ENCODE measurements at places on chromosomes 12 and 14. TPM values are rescaled to one million over a fixed set of nuclear protein-coding genes. Genes with fewer than 3 reads are reported as not detected.
A peak's percentile ranks its signal among the peaks of the same experiment; 100 is the strongest.

The RNFT2 gene
- 5.9 TPM for total RNA-seq

The TAS2R8 gene
- not detected for total RNA-seq

The PZP gene
- total RNA-seq = not detected

The ESR2 gene
- not detected for total RNA-seq

GRCh38 chr14:56482310-56482911, 97.2 kb upstream of the TMEM260 start:
- H3K27ac ChIP-seq = no peak overlapping the region
- no peak overlapping the region for H3K4me3 ChIP-seq
- peaks cover 4% of the 10 kb centered on the region for H3K27me3 ChIP-seq
- no peaks in the 10 kb centered on the region for H3K36me3 ChIP-seq
- no peak for DNase-seq

GRCh38 chr12:76375939-76376338, 27.7 kb upstream of the BBS10 start:
- H3K27me3 ChIP-seq = no peaks in the 10 kb centered on the region
- H3K4me3 ChIP-seq = no peak overlapping the region
- DNase-seq = no peak
- H3K27ac ChIP-seq = no peak overlapping the region

DNA sequence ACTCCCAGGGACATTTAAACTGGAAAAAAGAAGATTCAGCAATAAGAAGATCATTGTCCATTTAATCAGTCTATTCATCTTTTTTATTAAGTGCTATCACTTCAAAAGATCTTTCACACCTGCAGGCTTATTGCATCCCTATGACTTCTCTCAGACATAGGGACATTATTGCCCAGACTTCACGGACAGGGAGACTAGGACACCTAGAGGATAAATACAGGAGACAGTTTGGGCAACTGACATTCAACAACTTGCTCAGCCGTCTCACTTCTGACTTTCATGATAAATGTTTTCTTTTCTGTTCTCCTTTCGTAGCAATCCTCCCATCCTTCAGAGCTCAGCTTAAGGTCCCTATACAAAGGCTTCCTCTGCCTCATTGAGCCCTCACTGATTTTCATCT, 84.3 kb downstream of the TMEM30B start:
- H3K27ac ChIP-seq = no peak overlapping the region
- H3K27me3 ChIP-seq = peaks cover 10% of the 10 kb centered on the region
- H3K36me3 ChIP-seq = no peaks in the 10 kb centered on the region
- no peak overlapping the region for H3K4me3 ChIP-seq

DNA sequence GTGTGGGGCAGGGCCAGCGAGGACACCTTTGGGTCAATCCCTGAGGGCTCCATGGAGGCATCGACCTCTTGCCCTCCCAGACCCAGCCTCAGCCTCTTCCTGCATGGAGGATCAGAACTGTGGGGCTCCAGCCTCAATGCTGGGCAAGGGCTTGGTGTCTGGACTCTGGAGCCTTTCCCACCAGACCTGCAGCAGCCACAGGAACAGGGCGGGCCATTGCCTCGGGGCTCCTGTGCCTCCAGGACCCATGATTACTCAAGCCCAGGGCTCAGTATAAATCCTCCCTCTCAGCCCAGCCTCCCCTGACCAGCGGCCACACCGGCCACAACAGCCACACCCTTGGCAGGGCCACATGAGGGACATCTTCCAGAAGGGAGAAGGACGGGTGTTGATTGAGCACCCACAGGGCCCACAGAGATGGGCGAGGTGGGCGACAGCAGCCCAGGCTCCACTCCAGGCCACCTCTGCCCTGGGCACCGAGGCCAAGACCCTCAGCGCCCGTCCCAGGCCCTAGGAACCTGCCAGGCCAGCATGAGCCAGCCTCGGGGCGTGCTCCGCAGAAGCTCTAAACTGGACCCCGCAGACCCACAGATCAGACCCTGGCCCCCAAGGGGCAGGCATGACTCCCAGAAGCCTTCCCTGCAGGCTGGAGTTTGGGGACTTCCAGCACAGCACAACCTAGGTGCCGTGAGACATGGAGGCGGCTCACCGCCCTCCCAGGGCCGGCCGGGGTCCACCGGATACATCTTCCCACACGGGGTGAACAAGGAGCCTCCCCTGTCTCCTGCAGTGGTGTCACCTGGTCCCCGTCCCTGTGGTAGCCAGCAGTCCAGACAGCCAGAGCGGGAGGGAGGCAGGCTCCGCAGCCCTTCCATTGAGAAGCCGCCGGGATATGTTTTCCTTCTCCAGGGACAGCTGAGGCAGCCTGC, 25.1 kb downstream of the NCOR2 start:
- H3K27me3 ChIP-seq = no peaks in the 10 kb centered on the region
- H3K36me3 ChIP-seq = no peaks in the 10 kb centered on the region
- no peak overlapping the region for H3K4me3 ChIP-seq

- no peak overlapping the region for H3K4me3 ChIP-seq
- no peaks in the 10 kb centered on the region for H3K36me3 ChIP-seq
- DNase-seq = no peak
- no peaks in the 10 kb centered on the region for H3K27me3 ChIP-seq
- no peak overlapping the region for H3K27ac ChIP-seq
- H3K4me1 ChIP-seq = no peaks in the 10 kb centered on the region
Measured at GRCh38 chr12:90940872-90941499, 14.0 kb downstream of the CCER1 start.

DNA sequence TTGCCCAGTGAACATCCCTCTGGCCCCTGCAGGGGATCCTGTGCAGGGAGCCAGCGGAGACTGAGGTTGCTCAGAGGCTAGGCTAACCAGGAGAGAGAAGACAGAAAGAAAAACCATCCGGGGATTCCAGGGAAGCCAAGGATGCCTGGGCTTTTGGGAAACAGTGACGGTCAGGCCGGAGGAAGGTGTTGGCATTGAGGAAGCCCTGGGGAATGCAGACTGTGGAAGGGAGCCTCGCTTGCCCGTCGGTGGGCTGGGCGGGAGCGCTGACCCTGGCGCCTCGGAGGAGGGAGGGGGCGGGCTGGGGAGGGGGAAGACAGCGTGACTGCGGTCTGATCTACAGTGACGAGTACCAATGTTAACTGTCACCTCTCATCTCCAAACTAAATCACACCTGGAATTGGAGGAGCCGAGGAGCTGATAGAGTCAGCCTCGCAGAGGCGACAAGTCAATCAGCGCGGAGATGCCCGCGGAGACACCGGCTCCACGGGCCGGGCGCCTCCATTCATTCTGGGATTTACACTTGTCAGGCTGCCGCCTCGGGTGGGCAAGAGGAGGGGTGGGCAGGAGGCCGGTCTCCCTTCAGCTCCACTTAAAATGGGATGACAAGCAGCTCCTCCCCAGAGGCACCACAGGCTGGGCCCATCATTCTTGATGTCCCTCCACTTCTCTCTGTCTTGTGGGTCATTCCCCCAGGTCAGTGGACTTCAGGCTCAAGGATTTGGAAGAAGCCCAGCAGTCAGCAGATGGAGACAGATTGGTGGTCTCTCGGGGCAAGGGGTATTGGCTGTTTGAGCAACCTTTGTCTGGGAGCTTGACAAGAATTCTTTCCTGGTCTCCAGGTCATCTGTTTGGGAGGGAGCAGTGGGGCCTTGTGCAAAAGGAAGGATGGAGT, 20.4 kb upstream of the GPATCH2L start:
- DNase-seq = no peak
- H3K27ac ChIP-seq = no peak overlapping the region
- no peaks in the 10 kb centered on the region for H3K27me3 ChIP-seq
- H3K4me3 ChIP-seq = no peak overlapping the region

DNA sequence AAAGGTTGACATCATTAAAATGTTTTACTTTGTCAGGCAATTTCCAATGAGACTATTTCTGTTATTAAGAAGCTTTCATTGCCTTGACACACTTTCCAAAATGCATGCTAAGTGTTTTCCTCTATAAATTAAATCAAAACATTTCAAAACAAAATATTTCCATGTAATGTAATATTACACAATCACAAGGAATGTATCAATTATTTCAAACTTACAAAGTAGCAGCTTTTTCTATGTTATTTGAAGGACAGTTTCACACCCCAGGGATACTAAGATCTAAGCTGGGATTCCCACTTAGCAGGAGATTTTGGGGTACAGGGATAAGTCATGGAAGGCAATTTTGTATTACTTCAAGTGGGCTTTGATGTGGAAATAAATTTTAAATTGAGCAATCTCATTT, 144.9 kb downstream of the FOXG1 start:
- no peaks in the 10 kb centered on the region for H3K4me1 ChIP-seq
- no peak overlapping the region for H3K4me3 ChIP-seq
- no peak for DNase-seq
- H3K36me3 ChIP-seq = no peaks in the 10 kb centered on the region
- H3K27me3 ChIP-seq = no peaks in the 10 kb centered on the region

DNA sequence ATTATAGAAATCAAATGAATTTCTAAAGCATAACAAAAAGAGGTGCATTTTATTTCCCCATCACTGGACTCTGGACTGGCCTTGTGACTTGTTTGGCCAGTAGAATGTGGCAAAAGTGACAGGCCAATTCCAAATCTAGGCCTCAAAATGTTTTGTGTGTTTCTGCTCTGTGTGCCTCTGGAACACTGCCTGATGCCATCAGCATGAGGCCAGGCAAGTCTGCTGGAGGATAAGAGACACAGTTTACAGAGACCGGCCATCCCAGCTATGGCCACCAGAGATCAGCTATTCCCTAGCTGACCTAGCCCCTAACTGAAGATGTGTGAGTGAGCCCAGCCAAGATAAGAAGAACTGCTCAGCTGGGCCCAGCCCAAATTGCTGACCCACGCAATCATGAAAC, 32.9 kb downstream of the ASCL1 start:
- H3K4me3 ChIP-seq = no peak overlapping the region
- no peaks in the 10 kb centered on the region for H3K36me3 ChIP-seq
- no peak overlapping the region for H3K27ac ChIP-seq
- no peaks in the 10 kb centered on the region for H3K4me1 ChIP-seq

DNA sequence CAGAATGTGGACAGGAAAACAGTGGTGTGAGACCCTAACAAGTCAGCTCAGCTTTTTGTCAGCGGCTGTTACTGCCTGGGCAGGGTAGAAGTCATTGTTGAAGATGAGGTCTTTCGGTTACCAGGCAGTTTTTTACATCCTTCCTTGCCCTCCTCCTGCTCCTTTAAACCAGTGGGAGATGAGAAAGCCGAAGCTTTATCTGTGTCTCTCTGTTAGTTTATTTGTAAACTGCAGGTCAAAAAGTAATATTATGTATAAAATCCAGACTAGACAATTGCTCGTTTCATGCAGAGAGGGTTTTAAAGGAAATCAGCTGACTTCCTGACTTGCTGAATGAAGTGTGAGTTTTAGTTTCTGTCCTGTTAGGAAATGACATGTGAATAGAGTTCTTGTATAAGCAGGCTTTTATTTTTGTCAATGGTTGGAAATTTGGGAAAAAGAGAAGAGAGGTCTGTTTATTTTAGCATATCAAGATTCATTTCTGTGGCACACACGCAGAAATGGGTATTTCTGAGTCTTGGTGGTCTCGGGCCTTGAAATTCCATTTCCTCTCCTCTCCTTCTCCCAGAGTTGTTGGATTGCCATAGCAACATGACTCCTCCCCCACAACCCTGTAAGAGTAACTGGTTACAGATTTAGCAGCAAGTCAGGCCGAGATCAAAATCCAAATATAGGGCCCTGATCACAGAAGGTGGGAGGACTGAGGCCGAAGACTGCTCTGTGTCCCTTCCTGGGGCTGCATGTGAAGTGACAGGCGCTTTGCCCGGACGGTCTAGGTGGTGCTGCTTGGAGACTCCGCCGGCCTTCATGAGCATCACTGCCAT, 60.8 kb downstream of the SAMD4A start:
- peak overlapping the region; percentile 67 for H3K27ac ChIP-seq
- H3K4me3 ChIP-seq = peak overlapping the region; percentile 47
- H3K36me3 ChIP-seq = no peaks in the 10 kb centered on the region
- H3K4me1 ChIP-seq = peaks cover 48% of the 10 kb centered on the region
- DNase-seq = peak; percentile 70

- no peak overlapping the region for H3K4me3 ChIP-seq
- no peak for DNase-seq
- no peak overlapping the region for H3K27ac ChIP-seq
Measured at GRCh38 chr12:126424696-126425095, 1359.5 kb downstream of the AACS start.

DNA sequence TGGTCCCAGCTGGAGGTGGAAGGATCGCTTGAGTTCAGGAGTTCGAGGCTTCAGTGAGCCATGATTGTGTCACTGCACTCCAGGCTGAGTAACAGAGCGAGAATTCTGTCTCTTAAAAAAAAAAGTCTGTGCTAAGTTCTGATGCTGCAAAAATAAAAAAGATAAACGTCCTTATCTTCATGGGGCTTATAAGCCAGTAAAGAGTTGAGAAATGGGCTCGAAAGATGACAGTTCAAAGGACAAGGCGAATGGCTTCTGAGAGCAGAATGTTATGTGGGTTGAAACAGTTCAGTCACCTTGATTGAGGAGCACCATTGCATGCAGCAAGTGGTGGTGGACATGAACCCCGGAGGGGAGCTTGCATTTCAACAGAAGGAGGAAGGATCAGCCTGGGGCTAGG, 4.7 kb downstream of the TSPAN9 start:
- no peaks in the 10 kb centered on the region for H3K36me3 ChIP-seq
- no peak overlapping the region for H3K4me3 ChIP-seq
- no peak for DNase-seq
- H3K27me3 ChIP-seq = no peaks in the 10 kb centered on the region
- no peaks in the 10 kb centered on the region for H3K4me1 ChIP-seq
- H3K27ac ChIP-seq = no peak overlapping the region

DNA sequence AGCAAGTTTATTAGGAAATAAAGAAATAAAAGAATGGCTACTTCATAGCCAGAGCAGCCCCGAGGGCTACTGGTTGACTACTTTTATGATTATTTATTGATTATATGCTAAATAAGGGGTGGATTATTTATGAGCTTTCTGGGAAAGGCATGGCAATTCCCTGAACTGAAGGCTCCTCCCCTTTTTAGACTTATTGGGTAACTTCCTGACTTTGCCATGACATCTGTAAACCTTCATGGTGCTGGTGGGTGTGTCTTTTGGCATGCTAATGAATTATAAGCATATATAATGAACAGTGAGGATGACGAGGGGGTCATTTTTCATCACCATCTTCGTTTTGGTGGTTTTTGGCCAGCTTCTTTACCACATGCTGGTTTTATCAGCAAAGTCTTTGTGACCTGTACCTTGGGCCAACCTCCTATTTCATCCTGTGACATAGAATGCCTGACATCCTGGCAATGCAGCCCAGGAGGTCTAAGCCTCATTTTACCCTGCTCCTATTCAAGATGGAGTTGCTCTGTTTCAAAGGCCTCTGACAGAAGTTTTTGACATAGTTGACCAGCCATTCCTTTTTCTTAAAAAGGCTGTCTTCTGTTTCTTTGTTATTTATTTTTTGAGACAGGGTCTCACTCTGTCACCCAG, 11.1 kb upstream of the PTGES3 start:
- DNase-seq = no peak
- H3K4me1 ChIP-seq = no peaks in the 10 kb centered on the region
- no peak overlapping the region for H3K4me3 ChIP-seq
- H3K27ac ChIP-seq = no peak overlapping the region

DNA sequence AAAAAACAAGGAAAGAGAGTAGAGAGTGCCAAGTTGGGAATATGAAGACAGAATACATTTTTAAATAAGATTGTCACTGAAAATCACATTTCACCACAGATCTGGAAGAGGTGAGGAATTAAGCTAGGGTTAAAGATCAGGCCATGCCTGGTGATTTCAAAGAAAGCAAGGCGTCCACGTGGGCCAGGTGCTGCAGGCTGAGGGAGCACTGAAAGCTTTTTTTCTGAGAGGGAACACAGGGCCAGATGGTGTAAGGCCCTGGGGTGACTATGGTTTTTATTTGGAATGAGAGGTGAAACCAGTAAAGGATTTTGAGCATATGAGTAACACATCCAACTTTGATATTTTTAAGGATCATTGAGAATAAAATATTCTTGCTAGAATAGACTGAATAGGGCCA, 20.9 kb downstream of the SYT1 start:
- H3K4me1 ChIP-seq = no peaks in the 10 kb centered on the region
- no peak for DNase-seq
- H3K27me3 ChIP-seq = no peaks in the 10 kb centered on the region
- no peak overlapping the region for H3K4me3 ChIP-seq
